ENCODE measurements at places on chromosomes 12 and 14. TPM values are rescaled to one million over a fixed set of nuclear protein-coding genes. Genes with fewer than 3 reads are reported as not detected.
A peak's percentile ranks its signal among the peaks of the same experiment; 100 is the strongest.

- no peaks in the 10 kb centered on the region for H3K4me1 ChIP-seq
- no peak overlapping the region for H3K27ac ChIP-seq
- no peak overlapping the region for H3K4me3 ChIP-seq
- no peaks in the 10 kb centered on the region for H3K36me3 ChIP-seq
- no peak for DNase-seq
These were observed 68.7 kb upstream of the MAP1LC3B2 start for GRCh38 chr12:116490471-116490870.

GRCh38 chr12:108845696-108846095 lies 11.7 kb downstream of the SSH1 start:
- peaks cover 7% of the 10 kb centered on the region for H3K36me3 ChIP-seq
- DNase-seq, result no peak
- no peak overlapping the region for H3K4me3 ChIP-seq
- H3K4me1 ChIP-seq, result peaks cover 3% of the 10 kb centered on the region
- no peaks in the 10 kb centered on the region for H3K27me3 ChIP-seq

- no peak for DNase-seq
- H3K27me3 ChIP-seq, result no peaks in the 10 kb centered on the region
- H3K4me3 ChIP-seq, result no peak overlapping the region
- no peaks in the 10 kb centered on the region for H3K36me3 ChIP-seq
These were observed 281.5 kb downstream of the ZFP36L1 start for GRCh38 chr14:68511129-68512047.

GRCh38 chr12:121167232-121167820 lies 34.6 kb downstream of the P2RX7 start:
- no peak overlapping the region for H3K4me3 ChIP-seq
- no peaks in the 10 kb centered on the region for H3K4me1 ChIP-seq
- no peaks in the 10 kb centered on the region for H3K27me3 ChIP-seq

DNA sequence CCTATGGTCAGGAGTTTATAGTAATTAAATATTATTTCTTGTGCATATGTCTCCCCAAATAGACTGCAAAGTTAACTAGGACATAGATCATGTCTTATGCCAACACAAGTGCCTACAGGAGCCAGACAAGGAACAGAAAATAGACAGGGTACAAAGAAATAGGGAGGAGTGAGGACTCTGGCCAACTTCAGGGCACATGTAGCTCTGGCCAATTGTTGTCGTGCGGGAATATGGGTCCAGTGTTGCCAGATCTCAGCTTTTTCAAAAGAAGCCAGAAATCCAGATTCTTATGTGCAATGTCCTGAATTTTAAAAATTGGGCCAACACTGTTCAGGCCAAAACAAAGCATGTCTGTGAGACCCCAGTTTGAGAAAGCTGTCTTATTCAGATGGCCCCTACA lies 68.7 kb downstream of the RFX4 start:
- no peaks in the 10 kb centered on the region for H3K4me1 ChIP-seq
- no peak overlapping the region for H3K27ac ChIP-seq
- DNase-seq, result no peak
- H3K27me3 ChIP-seq, result no peaks in the 10 kb centered on the region

DNA sequence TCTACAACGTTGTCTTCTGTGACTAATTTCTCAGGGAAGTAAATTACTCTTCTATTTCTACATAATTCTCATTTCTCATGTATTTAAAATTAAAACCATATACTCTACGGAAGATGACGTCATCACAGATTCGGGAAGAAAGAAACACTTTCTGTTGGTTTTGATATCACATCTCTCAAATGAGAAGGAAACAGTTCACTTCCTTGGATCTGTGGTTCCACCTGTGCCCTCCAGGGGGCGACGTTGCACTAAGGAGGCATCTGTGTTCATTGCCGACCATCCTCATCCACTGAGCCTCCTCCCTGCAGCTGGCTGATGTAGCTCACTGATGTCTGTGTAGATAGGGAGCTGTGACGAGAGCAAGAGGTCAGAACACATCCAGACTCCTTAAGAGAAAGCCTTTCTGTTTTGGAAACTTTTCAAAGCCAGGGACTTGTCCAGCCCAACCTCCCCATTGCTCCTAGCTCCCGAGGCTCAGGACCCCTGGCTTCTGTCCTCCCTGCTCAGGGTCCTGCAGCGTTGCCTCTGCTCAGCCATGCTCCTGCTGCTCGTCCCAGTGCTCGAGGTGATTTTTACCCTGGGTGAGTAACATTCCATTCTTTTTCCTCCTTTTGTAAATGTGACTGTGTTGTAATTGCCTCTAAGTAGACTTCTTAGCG lies 172.7 kb upstream of the OR4E1 start:
- no peaks in the 10 kb centered on the region for H3K27me3 ChIP-seq
- no peak overlapping the region for H3K27ac ChIP-seq
- no peaks in the 10 kb centered on the region for H3K36me3 ChIP-seq
- no peak overlapping the region for H3K4me3 ChIP-seq

DNA sequence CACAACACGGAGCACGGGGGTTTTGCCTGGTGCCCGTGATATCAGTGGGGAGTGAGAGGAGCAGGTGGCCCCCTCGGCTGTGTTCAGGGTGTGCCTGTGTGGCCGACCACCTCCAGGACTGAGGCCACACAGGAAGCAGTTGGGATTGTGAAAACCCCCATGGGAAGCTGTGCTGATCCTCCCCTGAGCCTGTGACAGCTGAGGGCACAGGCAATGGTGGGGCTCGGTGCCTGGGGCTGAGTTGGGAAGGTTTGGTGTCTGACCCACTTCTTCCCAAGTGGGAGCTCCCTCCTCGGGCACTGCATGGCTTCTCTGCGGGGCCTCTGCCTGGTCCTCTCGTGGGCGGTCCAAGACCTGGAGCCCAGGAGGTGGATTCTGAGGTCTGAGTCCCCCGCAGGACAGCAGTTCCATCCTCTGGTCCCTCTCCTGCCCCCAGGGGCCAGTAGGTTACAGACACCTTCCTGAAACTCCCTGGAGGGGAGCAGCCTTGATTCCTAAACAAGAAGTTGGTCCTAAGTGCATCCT lies 17.9 kb downstream of the PACS2 start:
- H3K4me1 ChIP-seq, result peaks cover 3% of the 10 kb centered on the region
- no peak overlapping the region for H3K4me3 ChIP-seq
- H3K36me3 ChIP-seq, result no peaks in the 10 kb centered on the region
- no peaks in the 10 kb centered on the region for H3K27me3 ChIP-seq
- H3K27ac ChIP-seq, result no peak overlapping the region
- no peak for DNase-seq

GRCh38 chr14:64870160-64870559 lies 9.5 kb downstream of the SPTB start:
- no peaks in the 10 kb centered on the region for H3K36me3 ChIP-seq
- DNase-seq, result no peak
- no peaks in the 10 kb centered on the region for H3K27me3 ChIP-seq
- no peak overlapping the region for H3K27ac ChIP-seq
- no peaks in the 10 kb centered on the region for H3K4me1 ChIP-seq

GRCh38 chr14:59020382-59020781 lies 168.1 kb upstream of the DAAM1 start:
- H3K4me3 ChIP-seq, result no peak overlapping the region
- H3K4me1 ChIP-seq, result no peaks in the 10 kb centered on the region
- DNase-seq, result no peak
- no peak overlapping the region for H3K27ac ChIP-seq
- no peaks in the 10 kb centered on the region for H3K36me3 ChIP-seq

GRCh38 chr14:73896521-73896920 lies 9.9 kb downstream of the ZNF410 start:
- H3K27me3 ChIP-seq, result no peaks in the 10 kb centered on the region
- no peak overlapping the region for H3K27ac ChIP-seq
- no peak overlapping the region for H3K4me3 ChIP-seq
- peaks cover 24% of the 10 kb centered on the region for H3K36me3 ChIP-seq
- no peak for DNase-seq
- H3K4me1 ChIP-seq, result no peaks in the 10 kb centered on the region

GRCh38 chr12:69348162-69348938 lies at the start of gene LYZ:
TSS of gene LYZ (plus strand) at chr12:69348381. CDS start at chr12:69348409, 28 bp downstream.
- DNase-seq, result no peak
- H3K36me3 ChIP-seq, result no peaks in the 10 kb centered on the region
- no peak within 1 kb of the TSS for H3K27ac ChIP-seq
- H3K4me1 ChIP-seq, result no peaks in the 10 kb centered on the region

DNA sequence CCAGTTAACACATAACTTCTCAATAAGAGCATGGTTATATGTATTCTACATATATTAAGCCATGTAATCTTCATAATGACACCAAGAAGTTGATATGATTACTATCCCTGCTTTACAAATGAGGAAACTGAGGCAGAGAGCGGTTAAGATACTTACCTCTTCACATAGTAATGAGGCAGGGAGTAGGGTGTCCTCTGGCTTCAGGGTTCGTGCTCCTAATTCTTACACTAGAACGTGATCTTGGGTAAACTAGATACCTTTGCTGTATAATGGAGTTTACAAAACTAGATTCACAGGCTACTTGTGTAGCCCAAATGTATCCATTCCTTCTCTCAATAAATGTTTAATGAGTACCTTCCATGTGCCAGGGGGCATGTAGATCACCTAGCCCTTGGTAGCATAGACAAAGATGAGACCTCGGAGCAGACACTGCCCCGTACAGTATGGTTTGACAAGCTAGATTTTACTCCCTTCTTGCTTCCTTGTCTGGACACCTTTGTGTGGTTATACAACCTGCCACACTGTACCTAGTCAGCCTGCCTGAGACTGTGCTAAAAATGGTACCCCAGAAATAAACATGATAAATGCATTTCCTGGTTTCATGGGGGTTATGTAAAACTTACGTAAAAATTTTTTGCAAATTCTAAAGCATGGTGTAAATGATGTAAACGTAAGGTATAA lies 991.8 kb downstream of the VRK1 start:
- no peaks in the 10 kb centered on the region for H3K36me3 ChIP-seq
- no peak overlapping the region for H3K4me3 ChIP-seq
- DNase-seq, result no peak
- no peak overlapping the region for H3K27ac ChIP-seq

DNA sequence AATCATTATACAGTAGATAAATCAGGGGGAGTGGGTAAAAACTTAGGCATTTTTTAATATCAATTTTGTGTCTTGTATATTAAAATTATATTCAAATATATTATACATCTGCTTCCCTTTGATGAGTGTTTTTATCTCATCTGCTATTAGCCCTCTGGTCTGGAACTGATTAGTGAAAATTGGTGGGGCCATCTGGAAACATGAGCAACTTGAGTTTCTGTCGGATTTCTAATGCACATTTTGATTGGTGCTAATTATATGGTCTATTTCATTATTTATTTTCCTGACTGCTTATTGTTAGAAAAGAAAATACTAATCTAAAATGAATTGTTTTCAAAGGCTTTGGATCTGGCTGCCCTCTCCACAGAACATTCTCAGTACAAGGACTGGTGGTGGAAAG lies 28.2 kb downstream of the TTC8 start:
- H3K4me3 ChIP-seq, result no peak overlapping the region
- no peaks in the 10 kb centered on the region for H3K27me3 ChIP-seq
- no peaks in the 10 kb centered on the region for H3K36me3 ChIP-seq
- H3K27ac ChIP-seq, result no peak overlapping the region

- DNase-seq, result no peak
- H3K27ac ChIP-seq, result no peak overlapping the region
- no peaks in the 10 kb centered on the region for H3K4me1 ChIP-seq
- no peak overlapping the region for H3K4me3 ChIP-seq
- H3K27me3 ChIP-seq, result no peaks in the 10 kb centered on the region
These were observed 318.5 kb downstream of the KCNC2 start for GRCh38 chr12:74891083-74891668.

DNA sequence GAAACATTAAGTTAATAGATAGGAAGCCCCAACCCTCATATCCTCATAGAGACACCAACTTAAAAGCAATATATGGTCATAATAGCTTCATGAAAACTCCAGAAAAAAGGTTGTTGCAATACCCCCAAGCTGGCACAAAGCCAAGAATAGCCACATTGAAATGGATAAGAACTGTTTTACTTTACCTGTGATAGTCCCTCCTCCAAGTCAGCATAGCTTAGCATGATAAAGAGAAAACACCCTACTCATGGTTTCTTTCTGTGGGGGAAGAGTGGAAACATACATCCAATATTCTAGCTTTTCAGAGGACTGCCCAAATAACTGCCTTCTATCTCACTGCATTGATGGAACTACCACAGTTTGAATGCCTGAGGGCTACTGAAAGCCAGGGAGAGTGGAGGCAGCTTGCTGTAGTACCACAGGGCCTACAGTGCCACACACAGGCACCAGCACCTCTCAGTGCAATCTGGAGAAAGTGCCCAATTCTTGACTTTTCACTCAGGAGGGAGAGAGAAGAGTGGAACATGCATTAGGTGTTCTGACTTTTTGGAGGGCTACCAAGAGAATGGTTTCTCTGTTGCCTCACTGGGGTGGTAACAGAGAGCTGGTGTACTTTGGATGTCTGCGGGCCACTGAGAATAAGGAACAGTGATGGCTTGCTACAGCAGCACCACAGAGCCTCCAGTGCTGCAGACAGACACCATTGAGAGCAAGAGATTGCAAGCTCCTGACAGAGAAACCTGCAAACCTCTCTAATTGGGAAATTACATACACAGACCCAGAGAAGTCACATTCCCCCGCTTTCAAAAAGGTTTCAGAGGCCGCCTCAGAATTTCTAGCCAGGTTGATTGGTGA lies 157.1 kb upstream of the GARIN2 start:
- no peaks in the 10 kb centered on the region for H3K4me1 ChIP-seq
- no peaks in the 10 kb centered on the region for H3K27me3 ChIP-seq
- H3K4me3 ChIP-seq, result no peak overlapping the region
- no peak for DNase-seq

- H3K27me3 ChIP-seq, result no peaks in the 10 kb centered on the region
- no peak overlapping the region for H3K4me3 ChIP-seq
- H3K4me1 ChIP-seq, result no peaks in the 10 kb centered on the region
- DNase-seq, result no peak
- H3K27ac ChIP-seq, result no peak overlapping the region
These were observed 25.3 kb downstream of the LRIG3 start for GRCh38 chr12:58895053-58895452.

DNA sequence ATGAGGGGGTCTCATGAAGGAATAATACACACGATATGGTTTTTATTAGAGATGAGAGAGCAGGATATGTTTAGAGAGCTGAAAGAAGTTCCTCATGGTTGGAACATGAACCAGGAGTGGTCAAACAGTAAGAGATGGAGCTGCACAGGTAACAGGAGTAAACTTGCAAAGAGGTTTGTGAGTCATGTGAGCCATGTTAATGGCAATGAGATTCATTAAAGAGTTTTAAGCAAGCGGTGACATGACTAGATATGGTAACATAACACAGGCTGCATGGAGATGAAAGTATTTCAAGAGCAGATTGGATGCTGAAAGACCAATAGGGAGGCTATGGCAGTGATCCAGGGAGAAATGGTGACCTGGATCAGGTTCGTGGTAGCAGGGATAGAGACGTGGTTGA lies 62.6 kb upstream of the SSTR1 start:
- no peak overlapping the region for H3K4me3 ChIP-seq
- no peak for DNase-seq
- no peak overlapping the region for H3K27ac ChIP-seq
- no peaks in the 10 kb centered on the region for H3K27me3 ChIP-seq
- H3K4me1 ChIP-seq, result no peaks in the 10 kb centered on the region

- H3K4me3 ChIP-seq, result no peak overlapping the region
- no peak for DNase-seq
- no peaks in the 10 kb centered on the region for H3K4me1 ChIP-seq
- H3K27me3 ChIP-seq, result peaks cover 3% of the 10 kb centered on the region
These were observed 26.4 kb upstream of the FKBP4 start for GRCh38 chr12:2768224-2768961.

- no peaks in the 10 kb centered on the region for H3K27me3 ChIP-seq
- peak overlapping the region; percentile 97 for H3K27ac ChIP-seq
- DNase-seq, result peak; percentile 81
- H3K4me1 ChIP-seq, result peaks cover 86% of the 10 kb centered on the region
- peak overlapping the region; percentile 33 for H3K4me3 ChIP-seq
- no peaks in the 10 kb centered on the region for H3K36me3 ChIP-seq
These were observed 27.1 kb downstream of the DAD1 start for GRCh38 chr14:22561661-22562579.

LHX5 gene
- total RNA-seq, result not detected

VRTN gene
- 0.31 TPM for total RNA-seq

KRT72 gene
- total RNA-seq, result not detected

ADCY4 gene
- 0.87 TPM for total RNA-seq

TMEM30B gene
- total RNA-seq, result 0.10 TPM

FOXA1 gene
- 0.61 TPM for total RNA-seq

BCL2L14 gene
- 2.2 TPM for total RNA-seq

CLEC1B gene
- total RNA-seq, result not detected

All from GM12878 (cell line).